ENCODE measurements at places on chromosomes 16 and 17.

GRCh38 chr17:39628655-39629493 lies 2.1 kb downstream of the PPP1R1B start:
- DNase-seq = no peak

GRCh38 chr16:22420606-22421135 lies 46.3 kb upstream of the CDR2 start:
- no peak for DNase-seq

DNA sequence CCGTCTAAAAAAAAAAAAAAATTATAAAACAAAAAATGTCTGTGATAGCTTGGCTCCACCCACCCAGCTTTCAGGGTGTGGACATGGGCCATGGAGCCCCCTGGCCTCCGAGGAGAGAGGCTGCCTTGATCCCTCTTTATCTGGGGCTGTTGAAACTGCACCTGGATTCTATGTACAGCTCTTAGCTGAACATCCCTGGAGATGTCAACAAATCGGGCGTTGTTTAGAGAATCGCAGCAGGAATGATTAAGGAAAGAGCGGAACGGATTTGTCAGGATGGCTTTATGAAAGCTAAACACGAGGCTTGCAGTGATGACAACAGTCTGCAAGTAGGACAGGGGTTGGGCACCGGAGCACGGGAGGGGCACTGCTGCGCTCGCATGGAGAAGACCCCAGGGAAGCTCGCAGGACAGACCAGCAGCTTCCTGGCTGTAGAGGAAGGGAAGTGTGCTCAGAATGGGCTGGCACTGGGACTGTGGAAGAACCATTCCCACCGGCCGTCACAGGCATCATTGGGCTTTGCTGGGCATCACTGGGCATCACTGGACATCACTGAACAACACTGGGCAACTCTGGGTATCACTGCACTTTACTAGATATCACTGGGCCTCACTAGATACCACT lies 195.8 kb upstream of the FOXF1 start:
- no peak for DNase-seq

DNA sequence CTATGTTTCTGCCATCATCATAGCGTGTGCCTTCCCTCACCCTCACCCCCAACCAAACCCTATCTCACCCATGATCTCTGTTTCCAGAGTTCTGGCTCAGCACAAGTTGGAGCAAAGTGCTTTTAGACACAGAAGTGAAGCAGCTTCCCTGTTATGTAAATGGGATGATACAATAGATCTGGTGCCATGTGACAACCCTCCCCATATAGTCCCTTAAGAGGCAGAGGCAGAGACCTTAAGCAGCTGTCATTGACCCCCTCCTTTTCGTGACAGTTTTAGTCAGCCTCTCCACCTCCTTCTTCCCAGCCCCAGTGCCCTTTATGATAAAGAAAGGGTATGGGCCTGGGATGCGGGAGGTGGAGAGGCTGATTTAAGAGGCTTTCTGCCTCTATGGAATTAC lies 40.3 kb upstream of the MED13 start:
- no peak for DNase-seq

- DNase-seq = peak; percentile 17
These were observed 250.8 kb upstream of the RPL38 start for GRCh38 chr17:73952480-73953205.

- DNase-seq = no peak
These were observed 1.4 kb downstream of the PLCD3 start for GRCh38 chr17:45130681-45131615.

DNA sequence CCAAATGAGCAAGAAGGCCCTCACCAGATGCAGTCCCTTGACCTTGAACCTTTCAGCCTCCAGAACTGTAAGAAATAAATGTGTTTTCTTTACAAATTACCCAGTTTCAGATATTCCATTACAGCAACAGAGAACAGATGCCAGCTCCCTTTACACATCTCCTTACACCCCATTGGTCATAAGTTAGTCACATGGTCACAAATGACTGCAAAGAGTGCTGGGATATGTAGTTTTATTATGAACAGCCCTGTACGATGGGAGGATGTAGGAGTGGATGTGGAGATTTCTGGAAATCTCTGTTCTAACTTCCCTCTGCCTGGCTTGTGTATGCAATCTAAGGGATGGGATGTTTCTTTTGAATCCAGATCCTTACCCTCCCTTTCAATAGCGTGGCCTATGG lies 13.3 kb upstream of the RPL38 start:
- no peak for DNase-seq

DNA sequence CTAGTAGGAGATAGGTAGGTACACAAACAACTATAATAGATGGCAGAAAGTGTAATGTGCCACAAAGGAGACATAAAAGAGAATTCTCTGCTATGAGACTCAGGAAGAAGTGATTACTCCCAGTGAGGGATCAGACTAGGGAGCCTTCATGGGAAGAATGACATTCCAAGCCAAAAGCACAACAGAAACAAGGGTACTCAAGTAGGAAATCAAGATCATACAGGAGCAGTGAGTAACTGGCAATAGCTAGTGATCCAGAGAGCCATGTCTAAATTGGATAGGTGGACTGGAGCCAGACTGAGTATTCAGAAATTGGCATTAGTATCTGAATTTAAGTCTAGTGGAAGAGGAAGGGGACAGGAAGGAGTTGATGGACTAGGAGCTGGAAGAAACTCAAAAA lies 10.7 kb downstream of the RFFL start:
- DNase-seq = no peak

GRCh38 chr16:24580665-24581064 lies 41.3 kb downstream of the RBBP6 start:
- DNase-seq = no peak

GRCh38 chr17:2782055-2782454 lies 14.2 kb upstream of the RAP1GAP2 start:
- DNase-seq = no peak

DNA sequence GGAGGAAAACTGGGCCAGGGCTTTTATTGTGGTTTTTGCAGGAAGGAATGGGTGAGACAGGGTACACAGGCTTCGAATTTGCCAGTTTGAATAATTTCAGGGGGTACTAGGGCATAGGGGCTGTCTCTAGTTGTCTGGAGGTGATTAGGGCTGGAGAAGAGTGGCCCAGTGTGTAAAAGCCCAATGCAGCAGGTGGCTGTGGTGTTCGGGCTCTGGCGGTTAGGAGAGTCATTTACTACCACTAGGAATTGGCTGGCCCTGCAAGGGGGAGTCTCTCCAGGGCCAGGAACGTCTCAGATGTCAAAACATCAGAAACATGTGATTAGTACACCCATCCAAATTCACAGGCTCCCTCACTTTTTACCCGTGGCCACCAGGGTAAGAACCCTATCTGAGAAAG lies 50.3 kb downstream of the GINS3 start:
- DNase-seq = no peak

- DNase-seq = no peak
These were observed 17.5 kb downstream of the B9D1 start for GRCh38 chr17:19345067-19345460.

DNA sequence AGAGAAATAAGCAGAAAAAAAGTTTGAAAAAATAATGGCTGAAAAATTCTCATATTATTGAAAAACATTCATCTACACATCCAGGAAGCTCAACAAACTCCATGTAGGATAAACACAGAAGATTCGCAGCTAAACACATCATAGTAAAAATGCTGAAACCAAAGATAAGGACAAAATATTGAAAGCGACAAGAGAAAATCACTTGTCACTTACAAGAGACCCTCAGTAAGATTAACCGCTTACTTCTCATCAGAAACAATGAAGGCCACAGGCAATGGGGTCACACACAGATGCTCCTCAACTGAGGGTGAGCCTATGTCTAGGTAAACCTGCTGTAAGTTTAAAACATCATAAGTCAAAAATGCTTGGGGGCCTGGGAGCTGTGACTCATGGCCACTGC lies 38.1 kb upstream of the METRNL start:
- no peak for DNase-seq

DNA sequence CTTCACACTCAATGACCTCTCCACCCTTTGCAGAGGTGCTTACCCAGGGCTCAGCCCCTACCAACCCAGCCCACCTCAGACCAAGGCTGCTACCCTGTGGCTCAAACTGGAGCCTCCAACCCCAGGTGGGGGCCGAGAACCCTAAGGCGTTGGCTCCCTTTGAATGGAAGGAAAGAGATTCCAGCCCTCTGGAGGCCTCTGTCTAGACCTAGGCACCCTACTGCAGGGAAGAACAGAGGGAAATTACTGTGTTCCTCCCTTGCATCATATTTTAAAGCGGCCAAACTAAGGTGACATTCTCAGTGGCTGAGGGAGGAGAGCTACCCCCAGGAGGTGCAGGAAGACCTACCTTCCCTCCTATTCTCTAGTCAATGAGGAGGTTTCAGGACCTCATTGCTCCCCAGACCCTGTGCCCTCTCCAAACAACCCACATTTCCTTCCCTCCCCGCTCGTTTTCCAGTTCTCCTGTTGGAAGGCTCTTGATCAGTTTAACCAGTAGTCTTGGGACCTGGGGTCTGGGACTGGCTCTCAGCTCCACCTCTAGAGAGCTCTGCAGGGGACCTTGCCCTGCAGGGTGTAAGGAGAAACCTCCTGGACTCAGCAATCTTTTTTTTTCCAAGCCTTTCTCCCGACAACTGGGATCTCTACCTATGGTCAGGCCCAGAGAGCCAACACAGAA lies 5.5 kb upstream of the HOXB8 start:
- no peak for DNase-seq

GRCh38 chr16:89409161-89409711 lies 81.1 kb downstream of the ANKRD11 start:
- peak; percentile 75 for DNase-seq

DNA sequence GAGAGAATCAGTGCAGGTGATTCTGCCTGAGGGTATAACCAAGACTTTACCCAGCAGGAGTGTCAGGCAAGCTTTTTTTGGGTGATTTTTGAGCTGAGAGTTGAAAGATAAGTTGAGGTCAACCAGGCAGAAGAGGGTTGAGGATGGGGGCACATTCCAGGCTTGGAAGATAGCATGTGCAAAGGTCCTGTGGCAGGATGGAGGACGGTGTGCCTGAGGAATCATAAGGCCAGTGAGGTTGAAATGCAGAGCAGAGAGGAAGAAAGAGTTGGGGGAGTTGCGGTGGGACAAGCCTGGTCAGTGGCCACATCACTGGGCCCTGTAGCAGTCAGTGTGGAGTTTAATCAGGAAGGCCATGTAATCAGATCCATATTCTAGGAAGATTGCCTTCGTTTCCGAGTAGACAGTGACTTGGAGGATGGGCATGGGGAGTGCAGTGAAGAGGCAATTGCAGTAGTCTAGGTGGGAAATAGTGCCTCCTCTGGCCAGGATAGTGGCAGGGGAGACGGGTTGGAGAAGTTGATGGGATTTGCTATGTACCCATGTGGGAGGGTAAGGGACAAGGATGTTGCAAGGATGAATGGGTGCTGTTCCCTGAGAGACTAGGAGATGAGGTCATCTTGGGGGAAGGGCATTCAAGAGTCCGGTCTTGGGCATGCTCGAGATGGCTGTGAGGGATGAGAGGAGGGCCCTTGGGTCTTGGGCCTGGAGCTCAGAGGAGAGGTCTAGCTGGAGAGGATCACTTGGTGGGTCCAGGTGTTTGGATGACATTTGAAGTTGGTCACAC lies 3.9 kb downstream of the PLEKHG4 start:
- DNase-seq = no peak

- DNase-seq = no peak
These were observed 3.0 kb downstream of the PRR29 start for GRCh38 chr17:64001091-64001579.

GRCh38 chr16:31149332-31149731 lies 534 bp downstream of the PRSS36 start:
- no peak for DNase-seq

- DNase-seq = no peak
These were observed 7.2 kb downstream of the SPACA3 start for GRCh38 chr17:32998887-32999228.

DNA sequence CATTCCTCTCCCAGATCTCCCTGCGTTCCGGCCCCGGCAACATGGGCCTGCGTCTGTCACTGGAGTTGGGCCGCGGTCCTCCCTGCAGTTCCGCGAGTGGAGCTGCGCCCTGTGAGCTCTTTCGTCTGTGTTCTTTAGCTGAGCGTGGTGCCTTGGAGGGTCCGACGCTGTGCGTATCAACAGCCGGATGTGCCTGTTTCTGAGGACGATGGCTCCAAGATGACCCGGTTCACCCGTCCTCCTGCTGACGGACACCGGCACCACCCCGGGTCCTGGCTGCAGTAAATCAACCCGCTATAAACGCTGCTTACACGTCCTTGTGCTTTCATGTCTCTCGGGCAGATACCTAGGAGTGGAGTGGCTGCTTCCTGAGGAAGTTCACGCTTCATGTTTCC lies 44.8 kb upstream of the GNG13 start:
- DNase-seq = no peak

DNA sequence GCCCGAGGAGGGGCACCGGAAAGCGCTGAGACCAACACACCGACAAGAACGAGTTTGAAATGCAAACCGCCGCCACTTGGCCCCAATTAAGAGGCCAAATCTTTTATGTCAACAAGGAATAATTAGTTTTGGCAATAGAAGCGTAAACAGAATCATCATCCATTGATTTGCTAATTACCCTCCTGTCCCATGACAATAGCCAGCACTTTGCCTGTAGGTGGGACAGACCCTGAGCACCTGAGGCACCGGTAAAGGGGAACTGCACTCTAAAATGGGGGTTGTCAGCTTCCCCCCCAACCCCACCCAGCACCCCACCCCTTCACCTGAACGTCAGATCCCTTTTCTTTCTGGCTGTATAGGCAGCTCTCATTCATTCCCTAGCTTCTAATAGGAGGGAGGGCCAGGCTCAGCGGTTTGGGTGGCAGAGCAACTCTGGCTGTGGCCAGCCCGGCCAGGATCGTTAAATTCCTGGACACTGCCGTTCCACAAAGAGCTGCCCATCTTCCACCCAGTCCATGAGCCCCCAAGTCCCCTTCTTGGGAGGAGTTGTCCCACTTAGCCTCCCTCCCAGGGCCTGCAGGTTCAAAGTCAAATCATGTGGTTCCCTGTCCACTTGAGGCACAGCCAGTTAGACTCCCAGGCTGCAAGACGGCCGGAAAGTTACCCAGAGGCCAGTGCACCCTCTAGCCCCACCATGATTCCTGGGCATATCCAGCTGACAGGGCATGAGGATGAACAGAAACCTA lies 45.8 kb downstream of the WNT3 start:
- DNase-seq = no peak
